NCI-H69 (cell line): ENCODE measurements at places on chromosomes 4 and X.

GRCh38 chr4:76449833-76450232, 14.8 kb downstream of the SHROOM3 start:
- peak; percentile 20 for DNase-seq

- peak; percentile 88 for DNase-seq
Measured at GRCh38 chr4:182917182-182918043, at the start of gene DCTD. TSS of gene DCTD (minus strand) at chr4:182917386. CDS start at chr4:182915568, 1,818 bp downstream.

DNA sequence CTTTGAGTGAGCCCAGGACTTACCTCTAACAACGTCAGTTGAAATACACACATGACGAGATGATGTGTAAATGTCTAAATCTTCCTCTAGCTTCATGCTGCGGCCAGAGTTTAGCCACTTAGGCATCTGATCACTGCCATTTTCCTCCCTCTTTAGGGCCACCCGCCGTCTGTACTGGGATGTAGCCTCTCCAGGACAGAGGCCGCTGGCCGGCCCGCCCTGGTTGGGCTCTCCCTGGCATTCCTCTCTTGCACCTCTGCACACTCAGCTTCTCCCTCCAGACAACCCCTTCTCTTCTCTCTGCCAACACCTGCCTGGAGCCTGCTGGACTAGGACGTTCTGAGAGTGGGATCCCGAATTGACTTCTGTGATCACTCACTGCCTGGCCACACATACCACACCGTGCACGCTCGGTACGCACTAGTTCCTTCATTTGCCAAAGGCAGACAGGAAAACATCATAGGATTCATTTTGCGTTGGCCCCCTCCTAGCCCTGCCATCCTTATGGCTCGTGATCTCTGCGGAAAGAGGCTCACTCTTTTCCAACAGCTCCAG, 33.6 kb downstream of the RNF212 start:
- no peak for DNase-seq

- peak; percentile 78 for DNase-seq
Measured at GRCh38 chr4:180682776-180683175, 1560.4 kb upstream of the TENM3 start.

DNA sequence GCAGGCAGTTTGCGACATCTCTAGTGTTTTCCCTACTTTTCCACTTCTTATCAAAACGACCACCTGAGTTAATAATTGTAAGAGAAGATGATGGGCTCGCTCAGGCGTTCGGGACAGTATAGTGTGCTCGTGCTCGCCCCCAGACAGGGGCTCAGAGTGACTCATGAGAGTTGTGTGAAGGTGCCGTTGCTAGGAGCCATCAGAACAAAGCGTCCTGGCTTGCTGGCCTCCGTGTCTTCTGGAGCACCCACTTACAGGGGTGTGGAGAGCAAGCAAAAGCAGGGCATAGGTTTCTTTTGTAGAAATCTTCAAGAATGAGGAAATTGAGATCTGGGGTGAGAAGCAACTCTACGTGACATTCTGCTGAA, 73.0 kb upstream of the ADGRG2 start:
- no peak for DNase-seq
